ENCODE measurements at places on chromosomes 4 and X.
A peak's percentile ranks its signal among the peaks of the same experiment; 100 is the strongest.

- no peak for DNase-seq
Measured at GRCh38 chr4:76764251-76764650, 133.7 kb downstream of the SOWAHB start.

- DNase-seq, result no peak
Measured at GRCh38 chrX:55523356-55523755, 33.7 kb upstream of the USP51 start.

GRCh38 chrX:16212436-16212835 is 45.2 kb downstream of the MAGEB17 start:
- DNase-seq, result peak; percentile 15

- DNase-seq, result no peak
Measured at GRCh38 chr4:102878901-102879300, 10.1 kb downstream of the CISD2 start.

DNA sequence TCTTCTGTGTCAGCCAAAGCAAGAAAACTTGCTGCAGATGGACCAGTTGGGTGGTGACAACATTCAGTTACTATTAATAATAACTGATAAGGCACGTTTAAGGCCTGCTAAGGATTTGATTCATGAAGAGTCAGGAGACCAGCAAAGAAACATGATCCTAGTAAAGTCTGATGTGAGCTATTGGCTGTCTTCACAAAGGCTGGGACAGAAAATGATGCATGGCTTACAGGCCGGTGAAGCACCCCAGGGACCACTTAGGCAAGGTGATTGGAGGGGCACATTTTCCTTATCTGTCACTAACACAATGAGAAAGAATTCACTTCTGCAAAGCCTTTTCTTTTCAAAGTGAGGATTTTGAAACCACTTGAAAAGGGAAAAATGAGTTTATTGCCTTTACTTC is 65.4 kb upstream of the TRPC3 start:
- DNase-seq, result no peak

GRCh38 chr4:23934223-23934622 is 44.4 kb upstream of the PPARGC1A start:
- no peak for DNase-seq

GRCh38 chr4:87026800-87027495 is 92.1 kb downstream of the AFF1 start:
- no peak for DNase-seq

- DNase-seq, result no peak
Measured at GRCh38 chr4:56531823-56532222, 26.2 kb downstream of the ARL9 start.

DNA sequence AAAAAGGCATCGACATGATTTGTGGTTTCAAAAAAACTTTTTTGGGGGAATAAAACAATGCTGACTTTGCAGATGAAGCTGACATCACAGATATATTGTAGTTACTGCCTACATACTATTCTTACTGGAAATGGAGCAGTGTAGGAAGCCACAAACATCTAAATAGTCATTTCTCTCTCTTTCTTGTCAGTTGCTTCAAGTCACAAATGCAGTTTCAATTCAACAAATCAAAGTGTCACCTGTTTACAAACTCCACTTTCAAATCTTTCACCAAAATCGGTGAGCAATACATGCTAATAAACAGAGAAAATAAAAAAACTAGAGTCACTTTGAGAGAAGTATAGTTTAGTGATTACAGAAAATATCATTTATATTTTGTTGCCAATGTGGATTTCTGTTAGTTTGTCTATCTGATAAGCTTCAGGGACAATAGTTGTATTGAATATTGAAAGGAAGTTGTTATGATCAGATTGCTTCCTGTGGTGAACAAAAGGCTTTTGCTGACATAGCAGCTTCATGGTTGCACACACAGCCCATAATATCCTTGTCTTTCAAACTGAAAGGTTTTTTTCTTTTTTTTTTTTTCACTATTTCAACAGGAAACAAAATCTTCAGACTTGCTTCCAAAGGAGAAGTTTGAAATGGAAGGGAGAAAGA is 49.7 kb upstream of the PTPN13 start:
- DNase-seq, result no peak

- DNase-seq, result no peak
Measured at GRCh38 chr4:148207068-148207467, 235.1 kb downstream of the NR3C2 start.

DNA sequence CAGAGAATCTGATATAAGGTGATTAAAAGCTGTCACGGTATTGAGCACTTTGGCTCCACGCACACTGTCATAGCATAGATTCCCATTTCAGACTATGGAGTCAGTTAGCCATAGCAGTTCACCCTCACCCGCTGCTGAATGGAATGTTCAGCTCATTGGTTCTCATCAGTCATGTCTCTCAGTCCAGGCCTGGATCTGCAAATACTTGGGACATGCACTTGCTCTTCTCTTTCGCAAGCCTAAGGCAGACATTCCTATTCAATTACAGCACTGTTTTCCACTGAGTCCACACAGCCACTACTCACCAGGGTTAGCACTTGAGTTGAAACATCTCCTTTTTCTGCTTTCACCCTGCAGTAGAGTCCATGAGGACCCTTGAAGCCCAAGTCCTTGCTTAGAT is 30.6 kb upstream of the SCML1 start:
- DNase-seq, result no peak

- DNase-seq, result no peak
Measured at GRCh38 chr4:3829956-3830773, 64.0 kb downstream of the ADRA2C start.

DNA sequence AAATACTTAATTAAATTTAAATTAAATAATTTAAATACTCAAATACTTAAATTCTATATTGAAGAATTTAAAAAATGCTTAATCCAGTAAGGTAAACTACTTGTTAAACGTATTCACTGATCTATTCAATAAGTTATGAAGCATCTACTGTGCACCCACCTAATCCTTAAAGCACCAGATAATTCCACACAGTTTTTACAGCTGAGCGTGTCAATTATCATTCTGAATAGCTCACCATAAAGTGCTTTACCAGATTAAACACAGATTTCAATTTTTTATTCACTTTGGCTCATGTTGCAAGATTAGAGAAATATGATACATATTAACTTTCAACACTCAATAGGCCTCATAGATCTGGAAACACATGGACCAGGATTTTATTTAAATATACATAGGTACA is 79.2 kb upstream of the DDIT4L start:
- no peak for DNase-seq

DNA sequence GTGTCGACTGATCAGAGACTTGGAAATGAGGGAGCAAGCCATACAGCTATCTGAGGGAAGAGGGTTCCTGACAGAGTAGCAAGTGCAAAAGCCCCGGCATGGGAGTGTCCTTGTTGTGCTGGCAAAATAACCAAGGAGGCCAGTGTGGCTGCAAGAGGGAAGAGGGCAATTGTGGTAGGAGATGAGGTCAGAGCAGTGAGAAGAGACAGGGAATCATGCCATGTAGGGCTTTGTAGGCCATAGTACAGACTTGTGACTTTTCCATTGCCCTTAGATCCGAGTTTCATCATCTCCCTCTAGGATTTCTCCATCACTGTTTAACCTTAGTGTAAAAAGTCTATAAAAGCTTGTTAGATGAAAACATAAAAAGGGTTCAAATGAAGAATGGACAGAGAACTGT is 76.2 kb downstream of the DOCK11 start:
- no peak for DNase-seq

- DNase-seq, result no peak
Measured at GRCh38 chrX:107563824-107564223, 64.5 kb upstream of the PRPS1 start.

- DNase-seq, result no peak
Measured at GRCh38 chr4:163111588-163111987, 55.1 kb downstream of the NAF1 start.

DNA sequence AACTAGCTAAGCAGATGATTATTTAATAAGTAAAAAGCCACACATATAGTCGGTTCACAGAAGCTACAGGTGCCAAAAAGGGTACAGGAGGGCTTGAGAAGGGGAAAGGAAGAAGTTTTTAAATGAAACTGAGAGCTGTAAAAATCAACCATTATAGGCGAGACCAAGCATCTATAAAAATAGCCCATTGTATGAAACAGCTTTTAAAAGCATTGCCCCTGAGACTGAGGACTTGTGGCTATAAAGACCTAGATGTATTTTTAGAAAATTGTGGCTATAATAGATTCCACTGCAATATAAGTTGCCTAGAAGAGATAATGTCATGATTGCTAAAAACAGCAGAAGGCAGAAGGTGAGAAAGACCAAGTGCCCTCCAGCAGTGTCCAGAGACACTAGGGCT is 15.0 kb upstream of the TTC29 start:
- no peak for DNase-seq

DNA sequence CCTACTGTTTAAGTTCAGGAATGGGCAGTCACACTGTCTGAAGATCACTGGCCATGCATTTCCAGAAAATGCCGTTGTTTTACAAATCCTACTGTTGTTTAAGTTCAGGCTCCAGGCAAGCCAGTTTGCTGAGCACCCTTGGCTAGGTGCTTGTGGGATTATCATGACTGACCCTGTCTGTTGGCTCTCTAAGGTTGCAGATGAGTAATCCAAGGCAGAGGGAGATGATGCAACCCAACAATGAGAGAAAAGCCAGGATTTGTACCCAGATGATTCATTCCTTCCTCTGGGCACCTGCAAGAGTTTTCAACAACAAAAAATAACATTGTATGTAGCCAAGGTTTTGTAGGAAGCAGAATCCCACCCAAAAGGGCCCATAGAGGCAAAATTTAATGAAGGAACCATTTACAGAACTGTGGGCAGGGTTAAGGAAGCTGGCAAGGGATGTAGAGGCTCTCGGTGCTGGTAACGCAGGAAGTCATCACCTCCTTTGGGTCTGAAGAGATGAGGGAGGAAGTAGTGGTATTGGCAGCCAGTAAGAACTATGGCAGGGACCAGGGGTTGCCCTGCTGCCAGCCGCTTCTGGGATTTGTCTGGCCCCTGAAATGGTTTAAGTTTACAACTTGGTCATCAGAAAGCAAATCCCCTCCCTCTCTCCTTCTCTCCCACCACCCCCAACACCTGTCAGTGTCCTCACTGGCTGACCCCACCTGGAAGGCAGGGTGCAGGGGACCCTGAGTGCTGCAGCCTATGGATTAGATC is 54.8 kb downstream of the MSX1 start:
- DNase-seq, result no peak

DNA sequence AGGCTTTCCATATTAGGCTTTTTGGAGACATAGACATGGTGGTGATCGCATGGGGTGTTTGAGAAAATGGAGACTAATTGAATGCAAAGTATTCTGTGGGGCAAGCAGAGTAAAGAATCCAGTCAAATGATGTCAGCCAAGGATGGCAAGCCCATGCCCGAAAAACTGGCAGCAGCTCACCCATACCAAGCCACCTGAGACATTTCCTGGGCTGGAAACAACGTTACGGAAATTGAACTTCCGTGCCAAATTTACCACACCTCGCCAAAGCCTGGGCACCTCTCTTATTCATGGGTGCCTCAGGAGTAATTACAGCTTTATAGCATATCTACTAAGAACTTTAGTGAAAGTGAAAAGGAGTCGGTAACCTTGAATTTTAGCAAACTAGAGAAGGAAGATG is 166.4 kb downstream of the CBR4 start:
- DNase-seq, result no peak

- DNase-seq, result no peak
Measured at GRCh38 chr4:70356185-70356584, 4.4 kb upstream of the SMR3A start.

DNA sequence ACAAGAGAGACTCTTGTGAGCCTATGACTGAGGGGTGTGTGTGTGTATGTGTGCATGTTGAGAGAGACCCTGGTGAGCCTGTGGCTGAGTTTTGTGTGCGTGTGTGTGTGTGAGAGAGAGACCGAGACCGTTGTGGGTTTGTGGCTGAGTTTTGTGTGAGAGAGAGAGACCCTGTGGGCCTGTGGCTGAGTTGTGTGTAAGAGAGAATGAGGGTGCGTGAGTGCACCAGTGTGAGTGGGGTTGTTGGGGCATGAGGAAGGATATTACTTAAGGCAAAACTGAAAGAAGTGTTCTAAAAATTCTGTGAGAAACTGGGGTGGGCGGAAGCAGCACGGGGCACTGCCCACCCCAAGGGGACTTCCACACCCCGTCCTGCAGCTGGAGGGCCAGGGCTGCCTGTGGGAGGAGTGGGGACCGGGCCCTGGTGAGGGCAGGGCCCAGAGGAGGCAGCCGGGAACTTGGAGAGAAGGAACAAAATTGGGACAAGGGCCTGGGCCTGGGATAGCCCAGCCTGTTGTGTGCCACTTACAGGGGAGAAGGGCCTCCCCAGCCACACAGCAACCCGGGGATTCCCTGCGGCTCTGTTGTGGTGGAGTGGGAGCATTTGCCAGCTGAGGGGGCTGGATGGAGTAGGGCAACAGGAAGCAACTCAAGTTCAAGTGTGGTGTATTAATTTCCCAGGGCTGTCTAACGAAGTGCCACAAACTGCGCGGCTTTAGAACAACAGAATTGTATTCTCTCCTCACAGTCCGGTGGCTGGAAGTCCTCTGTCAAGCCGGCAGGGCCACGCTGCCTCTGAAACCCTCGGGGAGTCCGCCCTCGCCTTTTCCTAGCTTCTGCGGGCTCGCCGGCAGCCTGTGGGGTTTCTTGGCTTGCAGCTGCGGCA is 22.1 kb downstream of the TMEM131L start:
- peak; percentile 42 for DNase-seq

DNA sequence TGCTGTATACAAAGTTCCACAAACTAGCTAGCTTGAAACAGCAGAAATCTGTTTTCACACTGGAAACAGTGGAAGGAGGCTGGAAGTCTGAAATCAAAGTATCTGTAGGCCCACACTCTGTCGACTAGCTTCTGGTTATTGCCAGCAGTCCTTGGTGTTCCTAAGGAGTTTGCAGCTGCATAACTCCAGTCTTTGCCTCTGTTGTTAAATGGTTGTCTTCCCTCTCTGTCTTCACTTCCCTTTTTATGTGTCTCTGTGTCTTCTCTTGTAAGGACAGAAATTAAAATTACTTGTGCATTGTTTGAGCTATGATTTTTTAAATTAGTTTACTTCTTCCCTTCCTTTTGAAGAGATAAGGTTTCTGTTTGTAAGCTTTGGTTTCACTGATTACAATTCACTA is 8.2 kb downstream of the MTHFD2L start:
- DNase-seq, result no peak

DNA sequence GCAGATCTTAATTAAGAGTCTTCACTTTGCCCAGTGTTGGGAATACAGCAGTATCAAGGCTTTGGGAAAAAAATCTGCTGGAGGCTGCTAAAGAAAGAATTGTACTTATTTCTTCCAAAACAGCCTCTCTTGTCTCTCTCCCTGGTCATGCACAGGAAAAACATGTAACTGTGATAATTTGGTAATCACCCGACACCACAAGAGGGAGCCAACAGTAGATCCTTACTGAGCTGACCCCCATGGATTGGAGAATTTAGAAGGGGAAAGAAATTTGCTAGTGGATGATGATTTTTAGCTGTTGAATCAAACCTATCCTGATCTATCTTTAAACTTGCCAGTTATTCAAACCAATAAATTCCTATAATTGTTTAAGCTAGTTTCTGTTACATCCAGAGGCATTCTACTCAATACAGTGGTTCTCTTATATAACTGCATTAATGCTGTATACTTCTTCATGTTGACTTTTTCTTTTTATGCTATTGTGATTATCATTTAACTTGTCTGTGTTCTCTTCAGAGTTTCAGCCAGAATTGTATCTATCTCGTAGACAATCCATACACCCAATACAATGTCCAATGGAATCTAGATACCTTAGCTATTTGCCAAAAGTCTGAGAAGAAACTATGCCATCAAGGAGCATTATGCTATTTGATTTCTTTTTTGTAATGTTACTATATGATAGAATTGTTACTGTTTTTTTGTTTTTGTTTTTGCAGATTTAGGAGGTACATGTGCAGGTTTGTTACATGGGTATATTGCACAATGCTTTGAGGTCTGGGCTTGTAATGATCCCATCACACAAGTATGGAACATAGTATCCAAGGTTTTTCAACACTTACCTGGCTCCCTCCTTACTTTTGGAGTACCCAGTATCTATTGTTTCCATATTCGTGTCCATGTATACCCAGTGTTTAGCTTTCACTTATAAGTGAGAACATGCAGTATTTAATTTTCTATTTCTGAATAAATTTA is 31.3 kb upstream of the ARHGEF38 start:
- peak; percentile 41 for DNase-seq

Data from left colon (tissue), 2 donors.